B cell (primary cell): ENCODE measurements at places on chromosomes 7 and 10.

GRCh38 chr7:138169441-138169851, 93.2 kb downstream of the AKR1D1 start:
- DNase-seq = no peak

- DNase-seq = no peak
These were observed 5.4 kb upstream of the CEP41 start for GRCh38 chr7:130446259-130446658.

- DNase-seq = no peak
These were observed 2.2 kb upstream of the CUEDC2 start for GRCh38 chr10:102434394-102435132.

DNA sequence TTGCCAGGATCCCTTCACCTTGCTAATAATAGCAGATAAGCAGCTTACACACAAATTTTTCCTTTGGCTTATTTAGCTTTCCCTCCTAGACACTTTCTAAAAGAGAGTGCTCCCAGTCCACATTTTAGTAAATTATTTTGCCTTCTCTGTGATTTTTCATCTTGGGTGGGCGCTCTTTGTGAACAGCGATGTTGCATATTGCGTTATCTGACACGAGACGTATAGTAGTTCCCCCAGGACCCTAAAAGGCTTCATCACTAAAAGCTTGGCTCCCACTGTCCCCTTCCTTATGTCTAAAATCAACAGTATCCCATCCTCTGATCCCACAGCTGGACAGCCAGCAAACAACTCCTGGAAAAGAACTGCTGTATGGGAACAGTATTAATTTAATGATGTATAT, 232.9 kb downstream of the DYNC1I1 start:
- no peak for DNase-seq

- no peak for DNase-seq
These were observed 64.6 kb downstream of the ALOX5 start for GRCh38 chr10:45438466-45439090.

- no peak for DNase-seq
These were observed 115.0 kb upstream of the SEM1 start for GRCh38 chr7:96824686-96825085.
